ENCODE measurements at places on chromosomes 2 and 18. TPM values are rescaled to one million over a fixed set of nuclear protein-coding genes. Genes with fewer than 3 reads are reported as not detected.

DNA sequence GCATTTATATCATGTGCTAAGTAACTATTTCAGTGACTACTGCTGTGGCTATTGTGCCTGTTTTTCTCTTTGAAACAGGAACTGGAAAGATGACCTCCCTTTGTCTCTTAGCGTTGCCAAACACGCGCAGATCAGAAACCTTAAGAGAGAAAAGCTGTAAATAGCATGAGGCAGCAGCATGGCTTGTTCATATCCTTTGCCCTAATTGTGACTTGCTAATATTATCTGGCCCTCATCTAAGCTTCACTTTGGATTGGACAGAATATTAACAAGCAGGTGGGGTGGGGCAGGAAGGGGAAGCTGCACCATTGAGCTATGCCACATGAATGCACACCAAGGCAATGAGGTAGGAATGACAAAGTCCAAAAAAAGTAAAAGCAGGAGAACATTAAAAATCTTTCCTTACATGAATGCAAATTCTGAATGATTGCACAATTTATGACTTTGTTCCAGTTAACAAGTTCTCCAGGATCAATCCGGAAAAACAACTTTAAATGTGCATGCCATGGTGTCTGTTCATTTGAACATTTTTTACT, 128.4 kb downstream of the IRS1 start:
- peaks cover 7% of the 10 kb centered on the region for H3K36me3 ChIP-seq
- no peak overlapping the region for H3K27ac ChIP-seq
- no peak for DNase-seq
- H3K4me3 ChIP-seq, result no peak overlapping the region
- no peaks in the 10 kb centered on the region for H3K27me3 ChIP-seq

GRCh38 chr2:80624062-80624461, 319.5 kb upstream of the LRRTM1 start:
- no peak for DNase-seq
- no peaks in the 10 kb centered on the region for H3K27me3 ChIP-seq
- no peak overlapping the region for H3K4me3 ChIP-seq
- H3K27ac ChIP-seq, result no peak overlapping the region
- H3K4me1 ChIP-seq, result no peaks in the 10 kb centered on the region
- no peaks in the 10 kb centered on the region for H3K36me3 ChIP-seq

Gene IL36A
- not detected for total RNA-seq

Gene SERPINB7
- total RNA-seq, result 0.19 TPM

Gene NAT8
- total RNA-seq, result not detected

DNA sequence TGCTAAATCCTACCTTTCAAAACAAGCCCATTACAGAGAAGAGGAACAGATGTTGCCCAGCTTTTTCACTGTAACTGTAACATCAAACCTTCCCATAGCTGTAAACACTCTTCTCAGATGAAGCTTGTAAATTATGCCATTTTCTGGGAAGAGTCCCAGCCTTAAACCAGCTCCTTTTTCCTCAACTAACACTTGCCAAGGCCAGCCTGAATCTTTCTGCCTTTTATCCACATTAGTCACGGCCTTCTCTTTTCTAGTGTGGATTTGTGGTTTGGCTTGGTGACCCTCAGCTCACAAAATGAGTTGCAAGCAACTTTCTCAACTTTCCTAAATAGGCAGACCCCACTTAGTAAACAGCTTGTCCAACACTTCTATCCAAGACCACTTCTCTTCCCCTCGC, 90.2 kb downstream of the CABLES1 start:
- no peak overlapping the region for H3K4me3 ChIP-seq
- no peaks in the 10 kb centered on the region for H3K27me3 ChIP-seq

Gene CXCR1
- not detected for total RNA-seq

Gene ALLC
- total RNA-seq, result not detected

GRCh38 chr2:100470898-100471514, 724 bp downstream of the NMS start:
- no peak overlapping the region for H3K27ac ChIP-seq
- no peak overlapping the region for H3K4me3 ChIP-seq
- H3K27me3 ChIP-seq, result peaks cover 64% of the 10 kb centered on the region
- H3K36me3 ChIP-seq, result no peaks in the 10 kb centered on the region

- no peaks in the 10 kb centered on the region for H3K36me3 ChIP-seq
- H3K4me1 ChIP-seq, result no peaks in the 10 kb centered on the region
- H3K27ac ChIP-seq, result no peak overlapping the region
- no peak overlapping the region for H3K4me3 ChIP-seq
Observed at GRCh38 chr2:18637196-18637595, 47.8 kb upstream of the NT5C1B start.

- H3K36me3 ChIP-seq, result no peaks in the 10 kb centered on the region
- no peak overlapping the region for H3K27ac ChIP-seq
- no peaks in the 10 kb centered on the region for H3K4me1 ChIP-seq
- no peak for DNase-seq
Observed at GRCh38 chr18:8526332-8526731, 82.9 kb upstream of the RAB12 start.

Gene COBLL1
- total RNA-seq, result 56.9 TPM

Gene CNGA3
- total RNA-seq, result not detected

Gene GREB1L
- 3.8 TPM for total RNA-seq
